Stimulated activated CD4-positive, alpha-beta T cell treated with anti-CD3 and anti-CD28 coated beads, TNF-alpha, amount 100 ng/mL, for 4 hours (primary cell): ENCODE measurements at places on chromosomes 12 and 14.

DNA sequence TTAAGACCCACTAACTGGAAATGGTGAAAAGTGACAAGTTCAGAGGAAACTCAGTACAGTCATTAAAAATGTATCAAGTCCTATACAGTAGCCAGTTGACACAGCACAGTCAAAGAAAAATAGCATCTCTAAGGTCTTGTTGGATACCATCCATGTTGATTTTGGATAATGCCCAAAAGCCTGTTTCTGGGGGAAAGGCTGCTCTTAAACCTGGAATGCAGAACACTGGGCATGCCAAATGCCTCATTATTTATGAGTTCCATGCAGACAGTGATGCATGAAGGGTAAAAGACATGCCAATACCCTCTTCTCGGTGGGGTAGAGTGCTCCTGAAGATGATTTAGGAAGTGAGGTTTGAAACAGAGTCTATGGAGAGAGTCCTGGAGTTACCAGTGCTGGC, 29.6 kb downstream of the KCNK13 start:
- DNase-seq = no peak

DNA sequence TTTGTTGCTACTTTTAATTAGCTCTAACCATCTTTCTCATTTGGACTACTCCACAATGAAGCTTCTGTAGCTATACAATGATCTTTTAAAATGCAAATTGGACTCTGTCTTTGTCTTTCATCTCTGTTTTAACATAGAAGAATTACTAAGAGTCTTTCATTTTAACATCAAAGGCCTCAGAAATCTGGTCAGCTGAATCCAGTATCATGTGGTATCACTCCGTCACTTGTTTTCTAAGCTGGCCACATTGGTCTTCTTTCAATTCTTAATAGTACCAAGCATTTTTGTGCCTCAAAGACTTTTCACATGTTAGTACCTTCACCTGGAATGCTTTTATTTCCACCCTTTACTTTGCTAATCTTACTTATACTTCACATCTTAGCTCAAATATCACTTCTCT, 95.5 kb upstream of the SLC16A7 start:
- no peak for DNase-seq

DNA sequence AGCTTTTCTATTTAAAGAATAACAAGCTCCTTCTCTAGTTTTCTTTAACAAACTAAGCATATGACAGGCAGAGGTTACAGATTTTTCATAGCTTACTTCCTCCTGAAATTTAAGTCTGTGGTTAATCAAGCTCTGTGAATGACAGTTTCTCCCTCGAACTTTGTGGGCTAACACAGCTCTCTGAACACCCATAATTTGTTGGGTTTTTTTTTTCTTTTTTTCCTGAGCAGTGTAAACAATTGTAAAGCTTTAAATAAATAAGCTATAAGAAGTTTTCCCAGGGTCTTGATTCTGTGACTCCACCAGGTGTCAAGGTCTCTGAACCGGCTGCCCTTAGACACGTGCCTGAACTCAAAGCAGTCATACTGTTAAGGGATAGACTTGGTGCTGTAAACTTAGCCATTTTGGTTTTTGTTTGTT, 128.1 kb upstream of the AMIGO2 start:
- no peak for DNase-seq

DNA sequence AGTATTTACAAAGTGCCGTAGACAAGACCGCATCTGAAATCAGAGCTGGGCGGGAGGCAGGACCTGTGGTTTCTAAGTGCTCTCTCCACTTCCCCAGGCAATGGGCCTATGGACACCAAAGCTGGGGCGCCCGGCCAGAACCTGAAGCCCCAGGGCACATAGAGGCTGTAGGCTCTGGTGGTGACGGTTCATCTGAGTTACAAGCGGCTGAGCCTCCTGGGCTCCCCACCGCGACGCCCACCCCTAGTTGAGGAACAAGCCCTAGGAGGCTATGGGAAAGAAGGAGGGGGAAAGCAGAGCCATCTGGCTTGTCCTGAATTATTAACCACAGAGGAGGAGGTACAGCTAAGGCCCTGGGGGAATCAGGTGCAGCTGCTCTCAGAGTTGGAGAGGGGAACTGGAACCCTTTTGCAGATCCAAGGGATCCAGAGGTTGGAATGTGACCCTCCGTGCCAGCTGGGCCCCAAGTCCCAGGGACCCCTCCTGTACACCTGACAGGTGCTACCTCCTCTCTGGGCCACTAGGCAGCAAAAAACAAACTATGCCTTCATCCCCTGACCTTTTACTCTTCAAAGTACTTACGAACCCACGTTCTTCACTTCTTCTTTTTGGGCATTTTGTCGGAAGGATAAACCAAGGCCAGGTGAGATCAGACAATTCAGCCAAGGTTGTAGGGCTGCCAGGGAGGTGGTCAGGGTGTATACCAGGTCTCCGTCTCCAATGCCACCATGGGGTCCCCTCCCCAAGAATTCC, 77.2 kb downstream of the ARL6IP4 start:
- DNase-seq = no peak

- no peak for DNase-seq
These were observed 391.9 kb upstream of the ATP2B1 start for GRCh38 chr12:90100579-90100978.

- DNase-seq = no peak
These were observed 89.0 kb upstream of the SFSWAP start for GRCh38 chr12:131621701-131622421.

DNA sequence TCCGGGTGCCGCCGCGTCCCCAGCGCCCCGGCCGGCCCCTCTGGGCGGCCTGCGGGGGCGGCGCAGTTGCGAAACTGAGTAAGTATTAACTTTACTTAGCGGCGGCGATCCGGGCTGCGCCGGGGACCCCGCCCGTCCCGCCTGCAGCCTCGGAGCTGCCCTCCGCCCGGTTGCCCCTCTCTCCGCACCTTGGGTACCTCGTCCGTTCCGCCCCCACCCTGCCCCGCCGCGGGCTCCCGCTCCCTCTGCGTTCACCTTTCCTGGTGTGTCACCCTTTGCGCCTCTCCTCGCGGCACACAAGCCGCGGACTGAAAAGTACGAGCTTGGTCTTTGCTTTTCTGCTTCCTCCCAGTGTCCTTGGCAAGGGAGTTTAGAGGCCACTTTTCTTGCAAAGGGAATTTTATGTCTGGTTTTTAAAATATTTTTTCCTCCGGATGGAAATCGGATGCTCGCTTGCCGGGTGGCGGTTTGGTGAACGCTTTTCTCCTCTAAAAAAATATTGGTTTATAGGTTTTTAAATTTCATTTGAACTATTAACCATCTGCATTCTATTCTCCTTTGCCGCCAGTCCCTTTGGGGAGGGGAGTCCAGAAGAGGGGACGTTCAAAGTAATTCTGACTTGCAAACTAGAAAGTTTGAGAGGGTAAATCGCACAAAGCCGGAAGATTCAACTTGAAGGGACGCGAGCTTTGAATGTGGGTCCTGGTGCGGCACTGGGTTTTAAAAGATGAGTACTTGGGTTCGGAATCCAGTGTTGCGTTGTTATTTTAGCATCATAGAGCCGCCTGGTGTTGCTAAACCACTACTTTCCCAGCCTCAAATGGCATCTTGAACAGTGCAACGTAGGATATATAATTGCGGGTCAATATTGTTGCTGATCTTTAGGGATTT, 834 bp downstream of the RASSF8 start:
- DNase-seq = no peak

- DNase-seq = no peak
These were observed 24.9 kb downstream of the VPS37B start for GRCh38 chr12:122870867-122871664.

- no peak for DNase-seq
These were observed 378.8 kb downstream of the ALG10 start for GRCh38 chr12:34400986-34401658.

DNA sequence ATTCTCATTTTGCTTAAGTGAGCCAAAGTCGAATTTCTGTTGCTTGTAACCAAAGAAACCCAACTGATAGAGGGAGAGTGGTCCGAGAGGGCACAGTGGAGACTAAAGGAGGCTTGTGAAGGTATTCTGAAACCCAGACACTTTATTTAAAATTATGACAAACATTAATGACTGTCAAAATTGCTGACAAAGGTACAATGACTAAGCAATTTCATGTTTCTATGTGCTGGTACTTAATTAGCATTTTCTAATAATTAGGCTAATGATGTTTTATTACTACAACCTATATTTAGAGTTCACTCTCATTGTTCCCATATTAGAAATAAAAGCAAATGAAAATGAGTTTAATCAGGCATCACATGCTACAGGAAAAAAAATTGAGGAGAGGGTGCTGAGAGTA, 116.4 kb downstream of the PTGER2 start:
- no peak for DNase-seq

DNA sequence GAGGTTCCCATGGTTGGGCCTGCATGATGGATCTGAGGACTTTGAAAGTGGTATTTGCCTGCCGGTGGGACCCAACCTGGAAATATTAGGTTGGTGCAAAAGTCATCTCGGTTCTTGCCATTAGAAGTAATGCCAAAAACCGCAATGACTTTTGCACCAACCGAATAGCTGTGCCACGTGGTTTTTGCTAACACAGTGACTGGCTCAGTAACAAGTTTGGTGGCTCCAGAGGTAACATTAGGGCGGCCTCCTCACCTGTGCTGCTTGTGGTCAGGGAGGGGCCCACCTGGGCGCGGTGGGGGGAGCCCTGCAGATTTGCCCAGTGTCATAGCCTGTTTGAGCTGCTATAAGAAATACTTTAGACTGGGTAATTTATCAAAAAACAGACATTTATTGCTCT, 1.8 kb downstream of the BDKRB2 start:
- no peak for DNase-seq

DNA sequence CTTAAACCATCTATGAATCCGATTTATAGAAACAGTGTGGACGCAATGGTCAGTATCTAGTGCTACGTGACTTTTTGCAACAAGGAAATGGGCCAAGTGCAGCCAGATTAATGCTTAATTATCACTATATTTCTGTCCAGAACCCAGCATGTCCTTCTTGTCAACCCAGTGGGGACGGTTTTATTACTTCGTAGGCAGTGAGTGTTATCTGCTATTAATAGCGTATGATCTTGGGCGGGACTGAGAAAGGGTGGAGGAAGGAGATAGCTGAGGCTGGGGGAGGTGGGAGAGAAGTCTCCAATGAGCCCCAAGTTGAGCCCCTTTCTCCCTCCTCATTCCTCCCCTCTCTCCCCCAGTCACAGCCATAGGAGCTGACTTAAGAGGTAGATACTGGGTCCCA, 59.7 kb upstream of the FAM222A start:
- no peak for DNase-seq

GRCh38 chr12:65526311-65526710, 247.8 kb downstream of the MSRB3 start:
- DNase-seq = no peak

GRCh38 chr12:114512351-114512750, 106.4 kb upstream of the TBX5 start:
- DNase-seq = no peak

DNA sequence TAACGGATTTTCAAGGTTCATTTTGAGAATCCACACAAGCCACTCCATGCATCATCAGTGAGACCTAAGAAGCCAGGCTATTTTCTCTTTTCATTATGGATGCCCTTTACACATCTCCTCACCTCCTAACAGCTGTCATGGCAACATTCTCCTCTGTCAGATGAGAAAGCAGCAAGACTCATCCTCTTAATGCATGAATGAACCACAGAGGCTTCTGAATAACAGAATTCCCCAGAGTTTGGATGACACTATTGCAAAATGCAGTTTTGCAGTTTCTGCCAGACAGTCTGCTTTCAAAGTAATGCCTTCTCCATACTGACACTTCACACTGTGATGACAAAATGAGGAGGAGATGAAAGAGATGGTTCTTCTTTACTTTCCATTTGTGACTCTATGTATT, 286.7 kb upstream of the GRIP1 start:
- DNase-seq = no peak

- no peak for DNase-seq
These were observed 734 bp downstream of the COX6A1 start for GRCh38 chr12:120438495-120439198.

DNA sequence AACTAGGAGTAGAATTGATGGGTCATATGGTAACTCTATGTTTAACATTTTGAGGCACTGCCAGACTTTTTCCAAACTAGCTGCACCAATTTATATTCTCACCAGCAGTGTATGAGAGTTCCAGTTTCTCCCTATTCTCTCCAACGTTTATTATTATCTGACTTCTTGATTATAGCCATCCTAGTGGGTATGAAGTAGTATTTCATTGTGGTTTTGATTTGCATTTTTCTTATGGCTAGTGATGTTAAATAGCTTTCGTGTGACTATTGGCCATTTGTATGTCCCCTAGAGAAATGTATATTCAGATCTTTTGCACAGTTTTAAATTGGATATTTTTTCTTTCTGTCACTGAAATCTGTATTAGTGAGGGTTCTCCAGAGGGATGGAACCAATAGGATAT, 37.8 kb downstream of the HELB start:
- no peak for DNase-seq

DNA sequence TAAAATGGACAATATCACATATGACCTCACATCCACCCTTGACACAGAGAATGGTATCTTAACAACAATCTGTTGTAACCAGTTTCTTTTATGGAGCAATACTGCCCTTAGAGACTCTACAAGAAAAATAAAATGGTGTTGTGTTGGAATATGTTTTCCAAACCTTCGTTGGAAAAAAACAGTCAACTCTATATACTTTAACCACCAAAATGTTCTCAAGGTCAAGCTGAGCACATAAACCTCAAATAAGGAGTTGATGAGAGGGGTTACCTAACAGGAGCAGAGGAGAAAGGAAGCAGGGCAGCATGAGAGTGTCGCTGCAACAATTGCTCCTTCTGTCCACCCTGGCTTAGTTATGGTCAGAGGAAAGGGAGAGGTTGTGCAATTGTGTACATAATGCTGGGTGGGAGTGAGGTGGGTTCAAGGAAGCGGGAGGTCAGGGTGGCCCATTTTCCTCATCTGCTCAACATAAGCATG, 179.2 kb upstream of the BMP4 start:
- no peak for DNase-seq

- DNase-seq = no peak
These were observed 12.3 kb upstream of the RPS6KL1 start for GRCh38 chr14:74935360-74935680.

GRCh38 chr12:103680591-103681141, 93.6 kb downstream of the STAB2 start:
- DNase-seq = no peak

DNA sequence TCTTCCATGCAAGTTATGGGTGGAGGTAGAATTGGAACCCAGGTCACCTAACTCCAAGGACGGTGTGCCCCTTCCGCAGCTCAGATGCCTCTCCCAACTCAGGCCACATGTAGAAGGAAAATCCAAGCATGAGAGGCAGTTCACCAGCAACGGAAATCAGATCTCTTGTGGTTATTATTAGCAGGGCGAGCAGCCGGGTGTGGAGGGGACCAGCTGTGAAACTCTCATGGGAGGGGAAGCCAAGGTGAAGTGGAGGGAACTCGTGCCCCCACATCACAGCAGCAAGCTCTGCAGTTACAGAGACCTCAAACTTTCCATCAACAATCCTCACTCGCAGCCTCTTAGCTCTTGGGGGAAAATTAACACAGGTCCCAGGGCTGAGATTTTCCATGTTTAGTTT, 79.7 kb downstream of the KSR2 start:
- no peak for DNase-seq
